AG04449 (cell line): ENCODE measurements at places on chromosomes 2 and 18.

DNA sequence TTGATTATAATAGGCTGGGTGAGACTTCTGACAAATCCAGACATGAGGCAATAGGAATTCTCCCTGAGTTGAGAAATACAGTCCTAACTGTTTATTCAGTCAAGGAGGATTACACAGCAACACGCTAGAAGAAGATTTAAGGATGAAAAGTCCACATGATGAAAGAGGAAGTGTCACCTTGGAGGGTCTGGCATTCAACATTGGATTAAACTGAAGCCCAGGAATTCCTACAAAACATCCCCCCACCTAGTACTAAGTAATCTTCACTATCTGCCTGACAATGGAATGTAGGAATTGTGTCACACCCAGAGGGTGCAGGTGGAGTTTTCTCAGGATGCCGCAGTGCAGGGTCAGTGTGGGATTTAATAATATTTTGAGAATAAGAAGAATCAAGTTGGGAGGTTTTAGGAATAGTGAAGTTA lies 142.4 kb downstream of the SOCS6 start:
- no peak for DNase-seq

- no peak for DNase-seq
Observed at GRCh38 chr18:2715990-2716389, 60.5 kb downstream of the SMCHD1 start.

DNA sequence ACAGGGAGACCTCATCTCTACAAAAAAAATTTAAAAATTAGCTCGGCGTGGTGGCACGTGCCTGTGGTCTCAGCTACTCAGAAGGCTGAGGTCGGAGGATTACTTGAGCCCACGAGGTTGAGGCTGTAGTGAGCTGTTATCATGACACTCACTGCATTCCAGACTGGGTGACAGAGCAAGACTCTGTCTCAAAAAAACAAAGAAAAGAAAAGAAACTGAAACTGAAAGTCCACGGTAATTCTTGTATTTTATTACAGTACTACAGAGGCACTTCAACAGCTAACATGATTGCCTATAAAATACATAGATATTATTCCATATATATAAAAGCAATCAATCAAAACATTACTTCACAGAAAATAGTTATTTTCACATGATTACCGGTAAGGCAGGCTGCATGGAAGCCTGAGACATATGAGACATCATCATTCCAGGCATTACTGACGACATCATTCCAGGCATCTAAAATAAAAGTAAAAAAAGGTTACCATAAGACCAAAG lies 23.1 kb downstream of the PRPF40A start:
- DNase-seq, result no peak

- DNase-seq, result no peak
Observed at GRCh38 chr2:119546447-119546767, 2.2 kb downstream of the CFAP221 start.

- peak; percentile 37 for DNase-seq
Observed at GRCh38 chr2:11379558-11379957, 35.1 kb upstream of the ROCK2 start.

DNA sequence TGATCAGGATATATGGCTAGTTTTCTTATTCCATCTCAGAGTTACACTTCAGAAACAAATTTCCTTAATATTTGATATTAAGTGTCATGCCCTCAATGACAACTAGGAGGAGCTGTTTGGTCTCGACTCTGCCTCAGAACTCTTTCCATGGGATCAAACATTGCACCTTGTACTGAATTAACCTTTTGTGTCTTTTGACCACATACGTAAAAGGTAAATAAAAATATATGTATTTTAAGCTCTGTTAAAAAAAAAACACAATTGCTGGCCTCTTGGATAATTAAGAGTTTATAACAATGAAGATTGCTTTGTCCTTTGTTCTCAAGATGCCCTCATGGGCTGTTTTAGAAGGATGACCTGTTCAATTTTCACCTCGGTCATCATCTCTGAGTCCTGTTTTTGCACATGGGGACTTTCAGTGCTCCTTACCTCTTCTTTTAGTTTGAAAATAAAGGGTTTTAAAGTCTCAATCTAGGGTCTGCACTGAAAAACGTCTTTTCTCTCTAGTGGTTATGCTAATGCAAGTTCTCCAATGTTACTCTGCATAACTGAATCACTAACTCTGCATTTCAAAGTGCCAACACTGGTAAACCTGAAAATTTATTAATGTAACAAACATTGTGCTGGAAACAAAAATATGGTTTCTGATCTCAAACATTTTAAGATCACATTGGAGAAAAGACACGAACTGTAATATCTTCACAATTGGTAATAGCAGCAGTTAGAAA lies 18.8 kb upstream of the FN1 start:
- DNase-seq, result no peak

- no peak for DNase-seq
Observed at GRCh38 chr2:101296371-101296770, 12.1 kb downstream of the RNF149 start.

- DNase-seq, result no peak
Observed at GRCh38 chr2:9596621-9597311, 34.0 kb downstream of the YWHAQ start.

DNA sequence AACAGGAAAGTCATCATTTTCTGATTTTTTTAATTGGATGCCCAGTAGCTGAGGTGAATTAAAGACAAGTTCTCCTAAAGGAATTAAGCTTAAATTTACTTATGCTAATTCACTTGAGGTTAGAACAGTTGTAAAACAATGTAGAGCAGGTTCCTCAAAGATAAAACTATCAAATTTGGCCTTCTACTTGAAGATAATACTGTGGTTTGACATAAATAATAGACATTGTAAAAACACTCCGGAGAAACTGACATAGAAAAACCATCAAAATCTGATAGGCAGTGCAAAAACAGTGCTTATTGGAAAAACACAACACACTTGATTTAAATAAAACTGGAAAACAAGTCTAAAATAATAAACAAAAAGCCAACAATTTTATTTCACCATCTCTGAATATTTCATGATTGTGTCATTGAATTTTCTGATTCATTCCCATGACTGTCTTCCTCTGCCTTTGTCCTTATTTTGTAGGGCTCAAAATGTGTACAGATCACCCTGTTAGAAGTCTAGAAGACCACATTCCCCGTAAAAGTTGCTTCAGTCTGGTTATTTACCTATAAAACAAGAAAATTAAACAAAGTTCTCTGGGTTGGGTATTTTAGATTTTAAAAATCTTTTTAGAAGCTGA lies 28.3 kb upstream of the SLC40A1 start:
- no peak for DNase-seq

GRCh38 chr2:232526372-232526941 lies 497 bp downstream of the CHRND start:
- no peak for DNase-seq
